ENCODE measurements at places on chromosomes 12 and 14.

GRCh38 chr12:111783046-111783445, 16.3 kb downstream of the ALDH2 start:
- no peak for DNase-seq

GRCh38 chr12:10652192-10652591, 21.7 kb downstream of the STYK1 start:
- no peak for DNase-seq

- no peak for DNase-seq
These were observed 90.3 kb downstream of the RPS6KA5 start for GRCh38 chr14:90970167-90970600.

DNA sequence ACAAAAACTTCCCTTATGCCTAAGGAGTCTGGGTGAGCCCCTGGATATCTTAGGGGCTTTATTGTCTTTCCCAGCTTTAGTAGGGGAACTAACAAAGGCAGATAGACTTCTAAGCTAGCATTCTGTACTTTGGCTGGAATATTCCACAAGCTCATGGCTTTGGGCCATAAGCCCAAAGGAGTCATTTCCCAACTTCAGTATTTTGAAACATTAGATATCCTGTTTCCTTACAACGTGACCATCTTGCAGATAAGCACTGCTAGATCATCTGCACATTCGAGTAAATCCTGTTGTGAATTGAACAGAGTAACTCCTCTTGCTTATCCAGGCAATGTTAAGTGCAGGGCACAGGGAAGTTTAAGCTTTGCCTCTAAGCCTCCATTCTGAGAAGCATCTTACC, 70.6 kb upstream of the ACTN1 start:
- DNase-seq: no peak

- no peak for DNase-seq
These were observed 513 bp downstream of the BCAT1 start for GRCh38 chr12:24948420-24948756.

- no peak for DNase-seq
These were observed 18.0 kb downstream of the SYNJ2BP start for GRCh38 chr14:70398706-70399431.

DNA sequence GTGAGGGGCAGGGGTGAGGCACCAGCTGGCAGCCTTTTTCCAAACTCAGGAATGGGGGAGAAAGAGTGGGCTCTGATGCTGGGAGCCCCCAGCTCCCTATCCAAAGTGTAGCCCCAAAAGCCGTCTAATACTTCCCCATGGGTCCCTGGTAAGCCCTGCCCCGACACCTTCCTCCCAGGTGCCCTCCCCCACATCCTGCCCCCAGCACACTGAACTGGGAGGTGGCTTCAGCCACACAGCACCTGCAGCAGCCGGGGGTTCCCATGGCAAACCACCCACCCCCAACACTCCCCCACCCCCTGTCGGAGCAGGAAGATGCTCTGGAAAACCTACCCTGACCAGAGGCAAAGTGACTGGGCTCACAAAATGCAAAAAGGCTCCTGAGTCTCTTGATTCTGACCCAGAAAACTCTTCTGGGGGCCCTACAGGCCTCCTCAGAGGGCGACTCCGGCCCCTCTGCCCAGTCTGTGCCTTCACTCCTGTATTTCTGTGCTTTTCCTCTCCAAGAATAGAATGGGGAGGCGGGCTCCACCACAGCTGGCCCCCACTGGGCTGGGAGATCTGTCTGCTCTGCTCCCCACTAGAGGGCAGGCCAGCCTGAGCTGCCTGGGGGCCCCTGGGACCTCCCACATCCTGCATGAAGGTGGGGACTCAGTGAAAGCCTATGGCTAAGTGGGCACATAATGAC, 81.6 kb downstream of the ITPK1 start:
- no peak for DNase-seq

- DNase-seq: no peak
These were observed 98.8 kb downstream of the CALM1 start for GRCh38 chr14:90495357-90496276.

DNA sequence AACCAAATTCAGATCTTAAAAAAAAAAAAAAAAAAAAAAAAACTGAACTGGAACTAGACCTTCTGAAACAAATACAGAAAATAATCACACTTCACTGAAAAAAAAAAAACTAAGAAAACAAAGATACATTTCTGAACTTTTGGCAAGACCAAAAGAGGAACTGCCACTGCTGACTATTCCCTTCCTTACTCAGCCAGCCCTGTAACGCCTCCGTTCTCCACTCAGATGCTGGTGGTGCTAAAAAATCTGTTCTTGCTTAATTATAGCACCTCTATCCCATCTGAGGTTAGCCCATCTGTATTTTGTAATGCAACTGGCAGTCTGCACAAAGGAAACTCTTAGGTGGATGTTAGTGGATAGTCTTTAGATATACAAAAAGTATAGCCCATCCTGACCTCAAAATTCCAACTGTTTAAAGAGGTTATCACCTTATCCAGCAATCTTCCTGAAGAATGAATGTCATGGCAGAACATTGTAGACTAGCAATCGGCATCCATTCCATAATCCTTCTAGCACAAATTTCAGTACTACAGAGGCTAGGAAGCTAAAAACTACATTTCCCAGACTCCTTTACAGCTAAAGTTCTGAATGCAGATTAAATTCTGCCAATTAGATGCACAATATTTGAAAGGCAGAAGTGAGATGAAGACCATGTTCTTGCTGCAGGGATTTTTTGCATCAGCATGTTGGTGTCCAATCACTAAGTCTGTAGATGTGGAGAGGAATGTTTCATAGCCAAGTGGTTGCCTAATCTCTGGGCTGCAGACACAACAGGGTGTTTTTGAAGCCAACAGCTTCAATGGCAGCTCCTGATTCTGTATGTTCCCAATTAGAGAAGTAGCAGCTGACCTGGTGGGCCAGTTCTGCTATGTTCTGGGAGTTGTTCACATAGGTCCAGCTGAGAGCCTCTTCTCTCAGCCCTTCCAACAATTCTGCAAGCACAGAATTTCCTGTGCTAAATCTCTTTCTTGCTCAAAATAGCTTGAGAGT, 5.7 kb downstream of the MAP3K9 start:
- no peak for DNase-seq

- DNase-seq: no peak
These were observed 4.9 kb upstream of the SENP1 start for GRCh38 chr12:48110691-48111311.

DNA sequence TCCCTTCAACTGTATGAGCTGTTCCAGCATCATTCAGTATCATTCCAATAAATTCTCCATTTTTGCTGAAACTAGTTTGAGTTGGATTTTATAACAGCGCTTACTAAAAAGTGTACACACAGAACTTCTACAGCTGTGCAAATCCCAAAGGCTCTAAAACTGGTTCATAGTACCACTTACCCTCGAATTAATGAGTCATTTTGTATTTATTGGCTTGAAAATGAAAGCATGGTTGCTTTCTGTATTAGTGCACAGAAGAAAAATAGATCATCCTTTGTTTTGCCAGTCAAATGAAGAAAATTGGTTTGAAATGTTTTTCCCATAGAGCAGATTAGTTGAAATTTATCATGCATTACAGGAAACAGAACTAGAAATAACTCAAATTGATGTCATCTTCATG, 268.3 kb upstream of the CPNE8 start:
- no peak for DNase-seq

GRCh38 chr14:97995531-97995930, 1198.3 kb downstream of the VRK1 start:
- no peak for DNase-seq

GRCh38 chr12:100932571-100932970, 138.0 kb downstream of the ANO4 start:
- DNase-seq: no peak

DNA sequence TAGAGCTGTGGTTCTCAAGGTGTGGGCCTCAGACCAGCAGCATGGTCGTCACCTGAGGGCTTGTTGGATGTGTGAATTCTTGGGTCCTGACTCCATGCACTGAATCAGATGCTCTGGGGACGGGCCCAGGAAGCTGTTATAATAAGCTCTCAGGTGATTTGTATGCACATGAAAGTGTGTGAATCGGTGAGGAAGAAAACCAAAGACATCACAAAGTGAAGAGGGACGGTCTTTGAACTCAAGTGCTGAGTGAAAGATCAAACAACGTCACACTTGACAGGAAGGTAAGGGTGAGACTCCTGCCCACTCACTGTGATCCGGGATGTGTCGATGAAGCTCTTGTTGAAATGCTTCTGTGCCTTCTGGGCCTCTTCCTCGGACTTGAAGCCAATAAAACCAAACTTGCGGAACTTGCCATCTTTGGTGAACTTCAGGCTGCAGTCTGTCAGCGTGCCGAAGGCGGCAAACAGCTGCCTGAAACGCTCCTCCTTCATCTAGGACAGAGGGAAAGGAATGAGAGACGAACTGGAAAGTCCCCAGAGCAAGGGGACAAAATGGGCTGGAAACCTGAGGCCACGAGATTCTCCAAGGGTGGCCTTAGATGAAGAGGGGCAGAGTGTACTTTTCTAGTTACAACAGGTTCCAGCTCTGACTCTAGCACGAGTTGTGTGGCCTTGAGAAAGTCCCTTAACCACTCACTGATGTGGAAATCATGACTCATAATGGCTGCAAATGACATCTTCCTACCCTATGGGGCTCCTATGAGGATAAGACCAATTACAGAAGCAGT, 4.0 kb downstream of the RBM19 start:
- DNase-seq: no peak

GRCh38 chr12:39205969-39206368, 237.0 kb downstream of the KIF21A start:
- DNase-seq: no peak

DNA sequence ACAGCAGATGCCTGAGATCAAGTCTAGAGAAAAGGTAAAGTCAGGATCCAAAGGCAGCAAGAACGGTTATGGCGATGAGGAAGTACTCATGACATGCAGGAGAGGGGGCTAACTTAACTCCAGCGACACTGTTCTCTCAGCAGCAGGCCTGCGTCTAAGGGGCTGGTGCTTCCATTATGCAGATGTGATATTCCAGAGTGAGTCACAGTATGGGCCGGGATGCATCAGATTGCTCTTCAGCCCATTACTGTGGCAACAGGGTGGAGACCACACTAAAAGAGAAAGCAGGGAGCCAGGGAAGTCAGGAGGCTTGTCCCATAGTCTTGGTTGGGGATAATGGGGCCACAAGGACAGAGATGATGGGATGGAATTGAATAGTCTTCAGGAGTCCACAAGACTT, 151.8 kb upstream of the NTF3 start:
- no peak for DNase-seq

DNA sequence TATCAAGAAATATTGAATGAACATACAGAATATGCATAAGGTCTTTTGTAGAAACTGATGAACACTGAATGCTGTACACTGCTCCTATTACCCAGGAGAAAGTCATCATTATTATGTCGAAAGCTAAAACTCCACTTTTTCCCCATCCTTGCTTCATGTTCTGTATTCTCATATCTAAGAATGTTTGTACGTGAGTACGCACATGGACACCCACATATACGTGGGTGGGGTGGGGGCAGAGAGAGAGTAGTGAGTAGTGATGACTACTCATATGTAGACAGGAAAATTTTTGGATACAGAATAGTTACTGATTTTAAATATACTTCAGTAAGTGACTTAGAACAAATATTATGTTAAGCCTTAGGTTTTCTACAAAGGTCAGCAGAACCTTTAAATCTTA, 75.1 kb downstream of the FERMT2 start:
- DNase-seq: no peak

- no peak for DNase-seq
These were observed 620 bp downstream of the YBX3 start for GRCh38 chr12:10722502-10722904.

DNA sequence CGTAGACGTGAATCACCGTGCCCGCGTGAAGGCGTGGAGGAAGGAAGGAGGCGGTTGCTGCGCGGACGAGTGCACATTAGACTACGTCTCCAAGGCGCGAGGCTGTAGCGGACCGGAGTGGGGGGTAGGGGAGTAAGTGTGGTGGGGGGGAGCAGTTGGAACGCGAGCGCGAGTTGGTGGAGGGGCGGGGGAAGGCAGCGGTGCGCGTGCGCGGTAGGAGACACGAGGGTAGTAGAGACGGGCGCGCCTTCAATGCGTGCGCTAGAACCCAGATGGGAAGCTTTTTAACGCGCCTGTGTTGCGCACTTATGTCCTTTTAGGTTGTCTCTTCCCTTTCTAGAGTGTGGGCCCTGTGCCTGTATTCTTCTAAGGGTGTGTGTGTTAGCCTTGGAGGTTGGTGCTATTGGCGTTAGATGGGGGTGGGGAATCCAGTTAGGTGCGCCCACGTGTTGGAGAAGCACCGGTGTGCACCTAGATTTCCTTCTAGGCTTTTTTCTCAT, 604 bp downstream of the EIF4B start:
- no peak for DNase-seq

DNA sequence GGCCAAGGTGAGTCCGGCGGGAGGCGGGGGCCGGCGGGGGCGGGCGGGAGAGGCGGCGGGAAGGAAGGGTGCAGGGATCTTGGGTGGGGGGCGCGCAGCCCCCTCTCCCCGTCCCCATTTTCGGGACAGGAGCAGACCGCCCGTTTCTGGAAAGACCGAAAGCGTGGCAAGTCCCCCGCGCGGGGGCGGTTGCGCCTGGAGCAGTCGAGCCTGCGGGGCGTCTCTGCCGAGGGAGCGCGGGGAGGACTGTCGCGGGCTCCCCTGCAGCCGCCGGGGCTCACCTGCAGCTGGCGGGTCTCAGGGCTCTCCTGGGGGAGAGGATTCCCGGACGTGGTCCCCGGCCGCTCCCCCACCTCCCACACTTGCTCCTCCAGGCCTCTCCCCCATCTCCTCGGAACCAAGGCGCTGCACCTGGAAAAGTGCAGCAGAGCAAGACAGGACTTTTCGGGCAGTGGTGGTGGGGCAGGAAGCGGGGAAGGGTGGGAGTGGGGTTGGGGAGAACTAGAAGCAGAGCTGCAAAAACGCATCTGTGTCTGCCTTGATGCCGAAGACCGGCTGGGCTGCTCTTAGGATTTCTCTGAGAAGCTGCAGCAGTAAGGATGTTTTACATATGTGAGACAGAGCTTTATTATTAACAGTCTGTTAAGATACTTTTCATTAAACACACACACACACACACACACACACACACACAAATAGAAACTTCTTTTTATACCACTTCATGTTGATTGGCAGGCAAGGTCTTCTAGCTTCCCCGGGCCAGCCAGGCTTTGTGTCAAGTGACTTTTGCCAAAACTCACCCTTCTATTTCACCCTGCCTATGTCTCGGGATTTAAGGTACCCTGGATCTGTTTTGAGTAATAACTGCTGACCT, 677 bp downstream of the C12orf75 start:
- DNase-seq: no peak

- DNase-seq: no peak
These were observed 1.5 kb upstream of the FBRSL1 start for GRCh38 chr12:132488127-132489077.

DNA sequence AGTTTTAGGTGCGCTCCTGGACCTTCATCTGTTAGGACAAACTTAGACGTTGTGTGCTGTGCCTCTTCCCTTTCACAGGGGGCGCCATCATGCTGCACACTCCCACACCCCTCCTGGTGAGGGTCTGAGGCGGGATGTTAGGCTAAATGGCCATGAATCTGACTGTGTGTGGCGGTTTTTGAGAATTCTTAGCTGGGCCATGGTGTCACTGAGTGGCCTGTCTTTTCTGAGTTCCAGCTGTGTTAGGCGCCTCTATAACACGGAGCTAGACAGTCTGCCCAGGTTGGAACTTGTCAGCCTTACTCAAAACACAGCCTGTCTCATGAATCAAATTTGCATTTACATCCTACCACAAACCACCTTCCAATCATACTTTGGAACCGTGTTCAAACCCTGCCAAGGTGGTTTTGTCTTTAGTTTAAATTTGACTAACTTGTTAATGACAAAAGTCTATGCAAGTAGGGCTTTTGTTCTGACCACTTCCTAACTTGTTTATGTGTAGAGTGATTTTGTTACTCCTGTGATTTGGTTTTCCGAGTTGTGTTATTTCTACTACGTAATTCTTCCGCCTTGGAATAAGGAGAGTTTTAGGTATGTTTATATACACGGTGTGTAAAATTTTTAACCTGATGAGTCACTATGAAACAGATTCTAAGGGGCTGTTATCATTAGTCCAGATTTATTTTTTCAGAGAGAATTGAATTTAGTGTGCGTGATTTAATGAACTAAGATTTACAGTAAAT, 19.6 kb downstream of the ACVR1B start:
- DNase-seq: no peak
